M059J (cell line): ENCODE measurements at places on chromosomes 13 and 19. TPM values are rescaled to one million over a fixed set of nuclear protein-coding genes. Genes with fewer than 3 reads are reported as not detected.
A peak's percentile ranks its signal among the peaks of the same experiment; 100 is the strongest.

The MAU2 gene
- total RNA-seq, result 30.2 and 31.1 TPM in 2 replicates

The CD33 gene
- total RNA-seq, result 3.8 and 4.6 TPM in 2 replicates

The PDE4C gene
- total RNA-seq, result 0.07 and 0.15 TPM in 2 replicates

The NLRP9 gene
- total RNA-seq, result not detected in 2 replicates

The ZNF154 gene
- total RNA-seq, result not detected in 2 replicates

The SLC6A16 gene
- total RNA-seq, result 0.05 TPM in 2 replicates

The ZNF835 gene
- 0.49 and 0.71 TPM in 2 replicates for total RNA-seq

The KCNK6 gene
- 0.91 and 2.3 TPM in 2 replicates for total RNA-seq

The TMPRSS9 gene
- total RNA-seq, result not detected in 2 replicates

The GJB6 gene
- not detected in 2 replicates for total RNA-seq

DNA sequence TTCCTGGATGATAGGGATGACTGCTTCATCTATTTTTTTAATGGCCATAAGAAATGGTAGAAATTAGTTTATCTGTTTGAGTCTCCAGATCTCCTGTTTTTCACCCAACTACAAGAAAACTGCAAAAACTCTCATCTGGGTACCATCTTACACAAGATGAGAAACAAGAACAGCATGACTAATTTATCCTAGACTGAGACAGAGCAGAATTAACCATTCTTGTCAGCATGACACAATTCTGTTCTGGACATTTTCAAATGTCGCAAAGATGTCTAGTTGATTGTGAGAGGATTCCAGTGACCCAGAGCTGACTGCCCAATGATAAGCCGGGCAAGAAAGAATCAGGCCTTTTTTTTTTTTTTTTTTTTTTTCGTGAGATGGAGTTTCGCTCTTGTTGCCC is 12.8 kb downstream of the ZNF43 start:
- DNase-seq, result no peak

GRCh38 chr13:28641600-28641926 is 17.4 kb upstream of the POMP start:
- no peak for DNase-seq

DNA sequence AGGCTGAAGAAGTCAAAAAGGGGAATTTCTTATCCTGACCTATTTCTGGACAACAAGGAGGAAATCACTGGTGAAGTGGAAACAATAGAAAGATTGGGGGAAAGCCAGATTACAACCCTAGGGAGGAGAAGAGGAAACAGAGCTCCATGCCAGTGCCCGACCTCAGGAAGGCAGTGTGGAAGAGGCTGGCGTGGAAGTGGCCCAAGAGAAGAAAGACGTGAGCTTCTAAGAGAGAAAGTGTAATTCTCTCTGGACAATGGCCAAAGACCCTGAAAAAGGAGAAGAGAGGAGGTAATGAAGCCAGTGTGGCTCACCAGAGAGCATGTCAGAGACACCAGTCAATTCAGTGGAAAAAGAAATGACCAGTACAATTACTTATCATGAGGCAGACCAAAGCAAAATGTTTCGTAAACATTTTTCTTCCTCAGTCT is 52.6 kb upstream of the URAD start:
- DNase-seq, result no peak

DNA sequence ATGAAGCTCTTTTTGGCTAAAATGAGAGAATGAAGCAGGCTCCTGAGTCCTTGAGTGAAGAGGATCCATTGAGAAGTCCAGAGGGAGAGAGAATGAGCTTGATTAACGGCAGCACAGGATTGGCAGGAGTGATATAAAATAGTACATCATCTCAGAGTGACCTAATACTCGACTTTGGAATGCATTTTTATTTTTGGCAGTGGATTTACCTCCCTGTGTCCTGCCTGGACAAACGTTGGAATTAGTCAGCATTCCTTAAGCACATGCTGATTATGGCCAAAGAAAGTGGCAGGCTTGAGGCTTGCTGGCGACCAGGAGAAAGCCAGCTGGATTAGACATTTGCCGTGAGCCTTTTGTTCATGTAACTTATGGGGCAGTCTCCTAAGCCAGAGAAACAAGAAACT is 22.9 kb downstream of the LRCH1 start:
- peak; percentile 87 for DNase-seq

GRCh38 chr19:49256691-49257090 is 68.3 kb downstream of the SLC6A16 start:
- DNase-seq, result no peak

DNA sequence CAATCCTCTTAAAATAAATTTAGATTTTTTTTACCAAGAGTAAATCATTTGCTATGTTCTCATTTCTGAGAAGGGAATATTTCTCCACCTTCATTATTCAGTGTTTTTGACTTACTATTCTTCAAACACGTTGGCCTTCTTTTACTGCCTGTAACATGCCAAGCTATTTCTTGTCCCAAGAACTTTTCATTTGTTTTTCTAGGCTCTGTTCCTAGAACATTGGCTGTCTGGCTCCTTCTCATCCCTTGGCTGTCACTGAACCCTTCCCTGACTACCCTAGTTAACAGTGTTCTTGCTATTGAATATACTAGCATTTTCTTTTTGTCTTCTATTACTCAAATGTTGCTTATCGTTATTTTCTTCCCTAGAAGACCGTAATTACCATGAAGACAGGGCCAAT is 248.1 kb downstream of the ITGBL1 start:
- DNase-seq, result no peak

GRCh38 chr19:50803633-50804419 is 13.6 kb downstream of the ACP4 start:
- no peak for DNase-seq

GRCh38 chr19:3073159-3073563 is 10.9 kb upstream of the TLE5 start:
- peak; percentile 51 for DNase-seq

DNA sequence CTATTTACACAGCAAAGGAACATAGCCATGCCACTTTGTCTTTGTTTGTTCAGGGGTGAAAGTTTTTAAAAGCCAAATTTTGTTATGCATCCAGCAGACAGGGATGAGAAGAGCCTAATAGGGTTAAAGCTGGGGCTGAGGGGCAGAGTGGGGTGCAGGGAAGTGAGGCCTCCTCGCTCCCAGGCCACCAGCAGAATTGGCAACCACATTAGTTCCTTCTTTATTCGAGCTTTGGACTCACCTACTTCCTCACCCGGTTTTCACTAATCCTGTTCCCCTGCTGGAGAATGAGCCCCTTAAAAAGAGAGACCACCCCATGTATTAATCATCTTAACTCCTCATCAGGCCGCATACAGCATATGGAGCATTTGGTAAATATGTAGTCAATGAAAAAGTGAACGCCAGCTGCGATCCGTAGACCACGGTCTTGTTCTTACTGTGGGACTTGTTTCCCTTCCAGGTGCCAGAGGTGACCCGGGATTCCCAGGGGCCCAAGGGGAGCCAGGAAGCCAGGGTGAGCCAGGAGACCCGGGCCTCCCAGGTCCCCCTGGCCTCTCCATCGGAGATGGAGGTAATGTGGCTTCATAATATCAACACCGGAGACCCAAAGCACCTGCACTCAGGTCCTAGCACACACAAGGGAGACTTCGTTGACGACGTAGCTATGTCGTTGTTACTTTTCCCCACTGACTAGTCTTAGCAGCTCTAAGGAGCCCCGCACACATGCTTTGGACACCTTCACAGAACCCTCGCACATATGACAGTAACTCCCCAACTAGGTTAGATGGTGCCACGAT is 112.1 kb downstream of the RAB20 start:
- no peak for DNase-seq

GRCh38 chr19:46283771-46284170 is 13.1 kb upstream of the HIF3A start:
- no peak for DNase-seq

- peak; percentile 53 for DNase-seq
These were observed at the start of gene DBP for GRCh38 chr19:48636859-48637448. Gene DBP, minus strand, starts transcription at chr19:48637379. Its CDS starts 385 bp downstream, at chr19:48636994.

DNA sequence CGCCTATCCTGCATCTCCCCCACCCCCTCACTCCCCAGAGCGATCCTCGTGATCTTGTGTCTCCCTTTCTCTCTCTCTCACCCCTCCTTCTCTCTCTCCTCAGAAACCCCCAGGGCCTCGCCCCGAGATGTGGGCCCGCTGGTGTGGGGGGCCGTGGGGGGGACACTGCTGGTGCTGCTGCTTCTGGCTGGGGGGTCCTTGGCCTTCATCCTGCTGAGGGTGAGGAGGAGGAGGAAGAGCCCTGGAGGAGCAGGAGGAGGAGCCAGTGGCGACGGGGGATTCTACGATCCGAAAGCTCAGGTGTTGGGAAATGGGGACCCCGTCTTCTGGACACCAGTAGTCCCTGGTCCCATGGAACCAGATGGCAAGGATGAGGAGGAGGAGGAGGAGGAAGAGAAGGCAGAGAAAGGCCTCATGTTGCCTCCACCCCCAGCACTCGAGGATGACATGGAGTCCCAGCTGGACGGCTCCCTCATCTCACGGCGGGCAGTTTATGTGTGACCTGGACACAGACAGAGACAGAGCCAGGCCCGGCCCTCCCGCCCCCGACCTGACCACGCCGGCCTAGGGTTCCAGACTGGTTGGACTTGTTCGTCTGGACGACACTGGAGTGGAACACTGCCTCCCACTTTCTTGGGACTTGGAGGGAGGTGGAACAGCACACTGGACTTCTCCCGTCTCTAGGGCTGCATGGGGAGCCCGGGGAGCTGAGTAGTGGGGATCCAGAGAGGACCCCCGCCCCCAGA is 12.8 kb upstream of the TOMM40 start:
- no peak for DNase-seq

GRCh38 chr13:104106705-104107393 is 1040.6 kb upstream of the SLC10A2 start:
- peak; percentile 62 for DNase-seq

GRCh38 chr13:46320406-46320805 is 66.6 kb downstream of the RUBCNL start:
- no peak for DNase-seq

GRCh38 chr19:14427461-14427860 is 5.6 kb upstream of the PKN1 start:
- no peak for DNase-seq

DNA sequence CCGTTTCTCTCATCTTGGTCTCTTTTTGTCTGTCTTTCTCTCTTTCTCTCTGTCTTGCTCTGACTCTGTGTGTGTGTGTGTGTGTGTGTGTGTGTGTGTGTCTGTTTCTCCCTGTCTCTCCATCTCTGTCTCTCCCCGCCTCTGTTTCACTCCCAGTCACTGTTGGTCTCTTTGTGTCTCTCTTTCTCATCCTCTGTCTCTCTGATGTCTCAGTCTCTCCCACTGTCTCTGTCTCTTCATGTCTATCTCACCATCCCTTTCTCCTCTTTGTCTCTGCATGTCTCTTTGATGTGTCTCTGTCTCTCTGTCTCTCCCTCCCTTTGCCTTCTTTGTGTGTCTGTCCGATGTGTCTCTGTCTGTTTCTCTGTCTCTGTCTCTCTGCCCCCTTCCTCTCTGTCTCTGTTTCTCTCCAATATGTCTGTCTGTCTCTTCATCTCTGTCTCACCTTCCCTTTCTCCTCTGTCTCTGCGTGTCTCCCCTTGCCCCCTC is 2.5 kb downstream of the NFIC start:
- DNase-seq, result peak; percentile 36

GRCh38 chr19:53055117-53055516 is 10.6 kb downstream of the ERVV-2 start:
- DNase-seq, result peak; percentile 40

DNA sequence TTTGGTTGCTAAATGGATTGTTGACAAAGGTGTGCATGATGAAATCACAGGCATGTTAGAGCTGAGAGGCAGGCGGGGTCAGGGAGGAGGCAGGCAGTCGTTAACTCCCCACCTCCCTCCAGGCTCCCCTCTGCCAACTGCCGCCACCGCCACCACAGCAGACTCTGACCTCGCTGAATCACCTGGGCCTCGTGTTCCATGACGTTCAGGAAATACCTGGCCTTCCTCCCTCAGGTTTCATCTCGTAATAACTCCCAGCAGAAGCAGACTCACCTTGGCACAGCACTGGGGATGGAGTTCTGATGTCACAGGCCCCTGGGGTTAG is 198.5 kb downstream of the KATNAL1 start:
- no peak for DNase-seq
